ENCODE measurements at places on chromosomes 1 and 21.

- DNase-seq: no peak
Measured at GRCh38 chr1:66206563-66207144, 327.3 kb upstream of the SGIP1 start.

DNA sequence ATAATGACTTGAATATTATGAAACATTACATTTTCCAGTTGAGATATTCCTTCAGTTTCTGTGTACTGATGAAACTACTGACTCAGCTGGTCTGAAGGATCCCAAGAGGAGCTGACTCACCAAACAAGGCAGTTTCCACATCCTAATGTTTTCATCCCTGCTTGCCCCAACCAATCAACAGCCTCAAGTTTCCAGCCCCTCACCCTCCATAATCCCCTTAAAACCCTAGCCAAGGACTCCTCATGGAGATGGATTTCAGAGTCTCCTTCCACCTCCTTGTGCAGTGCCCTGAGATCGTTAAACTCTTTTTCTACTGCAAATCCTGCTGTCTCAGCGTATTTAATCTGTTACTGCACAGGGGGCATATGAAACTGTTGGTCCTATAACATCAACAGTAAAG is 83.1 kb upstream of the HAO2 start:
- DNase-seq: no peak

GRCh38 chr1:193634876-193635275 is 448.5 kb upstream of the B3GALT2 start:
- DNase-seq: no peak

DNA sequence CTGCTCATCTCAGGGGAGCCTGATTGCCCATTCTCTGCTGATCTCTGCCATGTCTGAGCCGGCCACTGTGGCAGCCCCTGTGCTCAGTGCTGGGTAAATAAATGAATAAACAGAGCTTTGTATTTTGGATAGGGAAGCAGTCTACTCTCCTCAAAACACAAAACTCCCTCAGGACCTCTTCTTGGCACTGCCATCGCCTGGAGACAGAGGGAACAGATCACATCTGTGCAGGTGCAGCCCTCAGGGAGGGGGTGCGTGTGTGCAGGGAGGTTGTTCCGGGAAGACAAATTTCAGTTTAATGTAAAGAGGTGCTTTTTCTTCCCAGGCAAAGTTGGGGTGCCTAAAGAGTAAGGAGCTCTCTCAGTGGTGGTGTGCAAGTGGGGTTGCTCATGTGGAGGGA is 7.7 kb upstream of the FAM167B start:
- DNase-seq: no peak

- DNase-seq: no peak
Measured at GRCh38 chr1:198599749-198600148, 39.1 kb upstream of the PTPRC start.

GRCh38 chr1:112688781-112689193 is 14.3 kb downstream of the MOV10 start:
- DNase-seq: no peak

DNA sequence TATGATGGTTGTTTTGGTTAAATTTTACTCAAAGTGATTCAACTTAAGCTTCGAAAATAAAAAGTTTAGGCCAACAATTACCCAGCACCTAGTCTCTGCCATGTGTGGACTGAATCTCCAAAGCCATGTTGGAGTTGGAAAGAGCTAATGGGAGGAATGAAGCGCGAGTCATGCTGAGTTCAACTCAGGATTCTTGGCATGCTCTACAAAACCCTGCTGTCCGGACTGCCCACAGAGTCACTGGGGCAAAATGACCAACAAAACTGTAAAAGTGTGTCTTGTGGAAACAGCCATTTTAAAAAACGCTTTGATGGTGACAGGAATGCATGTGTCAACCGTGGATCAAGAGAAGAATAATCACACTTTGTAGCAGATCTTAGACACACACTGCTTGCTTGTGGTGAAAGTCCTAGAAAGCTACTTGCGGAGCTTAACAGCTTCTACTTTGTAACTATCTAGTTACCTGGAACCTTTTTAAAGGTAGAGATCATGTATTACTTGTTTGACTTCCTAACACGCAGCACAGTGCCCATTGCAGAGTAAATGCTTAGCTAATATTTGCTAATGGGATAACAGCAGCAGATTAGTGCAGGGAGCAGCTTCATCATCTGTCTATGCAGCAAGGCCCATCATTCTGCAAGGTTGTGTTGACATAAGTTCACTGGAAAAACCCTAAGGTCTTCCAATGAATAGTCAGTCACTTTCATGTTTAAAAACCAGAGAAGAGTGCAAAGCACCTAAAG is 7.0 kb upstream of the GBP6 start:
- DNase-seq: no peak

DNA sequence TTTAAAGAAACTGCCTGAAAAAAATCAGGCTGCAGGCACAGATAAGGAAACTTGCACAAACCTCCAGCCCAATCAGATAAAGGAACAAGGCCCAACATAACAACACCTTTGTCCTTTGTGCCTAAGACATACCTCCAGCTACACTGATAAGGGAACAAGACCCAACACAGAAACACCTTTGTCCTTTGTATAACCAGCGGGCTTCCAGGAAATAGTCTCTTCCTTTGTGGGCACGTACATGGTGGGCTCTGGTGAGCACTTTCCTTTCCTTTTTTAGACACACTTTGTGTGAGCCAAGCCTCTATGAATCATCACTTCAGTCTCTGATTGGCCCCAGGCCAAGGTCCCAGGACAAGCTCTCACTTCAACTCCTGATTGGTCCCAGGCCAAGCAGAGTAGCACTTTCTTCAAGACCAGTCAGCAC is 23.6 kb downstream of the ZNF670 start:
- no peak for DNase-seq

DNA sequence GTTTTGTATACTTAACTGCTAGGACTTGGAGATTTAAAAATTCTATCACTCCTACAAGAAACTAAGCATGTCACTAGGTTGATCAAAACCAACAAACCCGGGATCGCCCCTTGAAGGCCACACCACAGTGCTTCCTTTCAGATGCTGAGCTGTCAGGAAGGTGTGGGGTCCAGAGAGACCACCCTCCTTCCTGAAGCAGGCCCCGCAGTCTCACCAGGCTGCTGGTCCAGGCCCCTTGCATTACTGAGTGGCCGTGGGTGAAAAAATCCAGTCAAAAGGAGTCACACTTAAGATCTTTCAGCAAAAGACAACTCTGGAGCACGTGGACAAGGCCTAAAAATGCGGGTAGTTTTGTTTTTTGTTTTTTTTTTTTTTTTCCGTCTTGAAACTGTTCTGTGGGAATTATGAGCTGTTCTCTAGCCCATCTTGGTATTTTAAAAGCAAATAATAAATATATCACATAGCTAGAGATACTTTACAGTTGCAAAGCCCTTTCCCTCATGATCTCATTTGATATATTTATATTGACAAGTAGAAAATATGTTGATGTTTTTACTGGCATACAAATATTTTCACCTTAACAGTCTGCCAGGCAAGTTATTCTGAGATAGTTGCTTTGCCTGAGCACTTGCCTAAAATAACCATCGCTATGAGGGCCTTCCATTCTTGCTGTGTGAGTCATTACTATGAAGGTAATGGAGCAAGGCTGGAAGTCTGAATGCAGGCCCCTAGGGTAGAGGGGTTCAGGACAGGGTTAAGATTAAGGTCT is 73.1 kb upstream of the EDEM3 start:
- no peak for DNase-seq

- no peak for DNase-seq
Measured at GRCh38 chr21:45341779-45342178, 54.1 kb upstream of the POFUT2 start.

GRCh38 chr1:15178571-15179484 is 25.3 kb downstream of the TMEM51 start:
- no peak for DNase-seq

DNA sequence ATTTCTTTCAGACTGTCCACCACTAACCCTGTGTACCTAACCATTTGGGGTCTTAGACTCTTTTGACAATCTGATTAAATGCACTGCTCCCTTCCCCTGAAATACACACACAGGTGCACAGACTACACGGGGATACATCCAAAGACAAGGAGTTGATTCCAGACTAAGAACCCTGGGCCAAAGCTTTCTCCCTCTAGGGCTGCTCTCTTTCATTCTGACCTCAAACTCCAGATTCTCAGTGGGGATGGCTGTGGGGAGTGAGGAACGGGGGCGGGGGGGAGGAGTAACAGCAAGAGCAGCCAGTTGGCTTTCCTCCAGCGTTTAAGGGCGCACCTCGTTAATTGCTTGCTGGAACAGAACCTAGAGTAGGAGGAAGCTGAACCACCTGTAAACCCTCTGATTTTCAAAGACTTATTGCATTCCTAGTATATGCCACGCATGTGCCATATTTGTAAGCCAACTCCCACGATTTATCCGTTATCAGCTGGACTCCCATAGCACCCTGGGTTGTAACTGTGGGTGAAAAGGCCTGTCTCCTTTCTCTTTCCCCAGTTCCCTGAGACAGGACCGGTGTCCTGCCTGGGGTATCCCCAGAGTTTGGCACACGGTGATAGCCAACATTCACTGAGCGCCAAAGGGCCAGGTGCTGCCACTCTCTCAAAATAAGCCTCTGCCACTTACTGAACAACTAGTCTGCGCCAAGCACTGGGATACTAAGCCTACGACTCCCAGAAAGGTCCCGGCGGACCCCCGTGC is 920 bp downstream of the MTHFR start:
- DNase-seq: peak; percentile 38

DNA sequence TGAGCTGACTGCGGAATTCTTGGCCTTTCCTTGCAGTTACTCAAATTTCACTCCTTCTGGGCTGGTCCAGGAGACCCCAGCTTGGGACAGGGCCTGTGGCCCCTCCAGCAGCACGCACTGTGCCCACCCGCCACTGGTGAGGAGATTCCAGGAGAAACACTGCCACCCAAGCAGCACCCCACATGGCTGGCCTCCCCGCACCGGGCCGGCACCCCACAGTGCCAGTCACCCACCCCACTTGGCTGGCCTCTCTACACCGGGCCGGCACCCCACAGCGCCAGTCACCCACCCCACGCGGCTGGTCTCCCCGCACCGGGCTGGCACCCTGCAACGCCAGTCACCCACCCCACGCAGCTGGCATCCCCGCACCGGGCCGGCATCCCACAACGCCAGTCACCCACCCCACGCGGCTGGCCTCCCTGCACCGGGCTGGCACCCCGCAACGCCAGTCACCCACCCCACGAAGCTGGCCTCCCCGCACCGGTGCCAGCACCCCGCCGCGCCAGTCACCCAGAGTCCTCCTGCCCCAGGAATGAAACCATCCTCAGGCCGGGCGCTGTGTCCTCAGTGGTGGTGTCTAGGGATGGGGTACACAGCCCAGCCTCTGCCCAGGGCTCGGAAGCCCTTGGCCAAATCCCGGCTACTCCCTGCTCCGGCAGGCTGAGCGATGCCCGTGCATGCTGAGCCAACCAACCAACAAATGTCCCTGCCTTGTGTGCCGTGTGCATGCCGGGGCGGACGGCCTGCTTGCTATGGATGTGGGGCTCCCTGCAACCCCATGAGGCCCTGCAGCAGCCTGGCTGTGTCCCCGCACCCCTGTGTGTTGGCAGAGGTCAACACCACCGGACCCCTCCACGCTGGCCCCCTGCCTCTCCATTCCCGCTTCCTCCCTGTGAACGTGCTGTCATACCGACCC is 38.6 kb upstream of the TSPEAR start:
- no peak for DNase-seq

- peak; percentile 59 for DNase-seq
Measured at GRCh38 chr1:247373721-247374141, 42.1 kb upstream of the ZNF496 start.

- peak; percentile 72 for DNase-seq
Measured at GRCh38 chr1:154344977-154345837, 19.9 kb downstream of the ATP8B2 start.

Measured in CD4-positive, alpha-beta T cell treated with Interleukin-4 for 1 hour (primary cell).